Stimulated activated CD4-positive, alpha-beta T cell treated with anti-CD3 and anti-CD28 coated beads, Interleukin-1b, Interleukin-23, amount 100 ng/mL, for 48 hours (primary cell): ENCODE measurements at places on chromosomes 2 and 18.
A peak's percentile ranks its signal among the peaks of the same experiment; 100 is the strongest.

DNA sequence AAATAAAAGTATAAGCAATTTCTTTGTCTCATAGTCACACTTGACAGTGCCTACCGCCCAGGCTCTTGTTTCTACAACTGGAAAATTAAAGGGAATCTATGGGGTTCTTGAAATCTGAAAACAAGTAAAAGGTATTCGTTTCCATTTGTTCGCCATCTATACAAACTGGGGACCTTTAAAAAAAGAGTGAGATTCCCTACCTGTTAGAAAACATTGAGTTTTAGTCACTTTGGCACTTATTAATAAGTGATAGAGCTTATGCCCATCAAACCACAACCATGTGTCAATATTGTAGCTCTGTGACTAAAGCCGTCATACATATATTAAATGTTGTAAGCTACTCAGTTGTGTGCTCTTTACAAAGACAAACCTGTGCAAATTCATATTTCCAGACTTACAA is 13.2 kb downstream of the FN1 start:
- DNase-seq, result no peak

DNA sequence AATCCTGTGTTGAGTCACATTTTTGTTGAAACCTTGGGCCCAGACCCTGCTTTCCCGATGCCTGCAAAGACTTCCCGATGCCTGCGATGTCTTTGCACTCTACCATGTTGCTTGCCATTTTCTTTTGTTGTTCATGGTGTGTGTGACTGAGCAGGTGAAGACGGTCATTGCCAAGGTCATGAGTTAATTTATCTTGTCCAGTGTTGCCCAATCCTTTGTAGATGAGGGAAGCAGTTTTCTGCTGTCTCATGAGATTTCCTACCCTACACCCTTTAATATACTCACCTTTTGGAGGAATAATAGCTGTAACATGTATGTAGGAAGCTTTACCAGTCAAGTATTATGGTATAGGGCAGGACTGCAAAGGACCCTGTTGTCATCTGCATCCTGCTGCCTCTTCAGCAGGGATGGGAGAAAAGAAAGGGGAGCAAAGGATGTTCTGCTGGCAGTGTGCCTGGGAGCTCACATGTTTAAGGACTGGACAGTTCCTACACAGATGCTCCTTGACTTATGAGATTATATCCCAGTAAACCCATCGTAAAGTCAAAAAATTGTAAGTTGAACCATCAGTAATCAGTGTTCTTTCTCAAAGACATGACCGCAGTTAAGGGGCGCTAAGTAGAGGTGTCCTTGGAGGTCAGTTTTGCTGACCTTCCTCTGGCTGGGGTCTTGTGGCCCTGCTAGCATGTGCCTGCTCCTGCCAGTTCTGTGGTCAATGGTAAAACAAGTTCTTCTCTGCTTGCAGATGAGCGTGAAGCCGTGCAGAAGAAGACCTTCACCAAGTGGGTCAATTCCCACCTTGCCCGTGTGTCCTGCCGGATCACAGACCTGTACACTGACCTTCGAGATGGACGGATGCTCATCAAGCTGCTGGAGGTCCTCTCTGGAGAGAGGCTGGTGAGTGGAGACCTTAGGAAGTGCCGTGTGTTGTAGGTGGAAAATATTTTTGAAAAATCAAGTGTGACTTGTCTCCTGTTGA is 124.8 kb upstream of the EML6 start:
- DNase-seq, result no peak

DNA sequence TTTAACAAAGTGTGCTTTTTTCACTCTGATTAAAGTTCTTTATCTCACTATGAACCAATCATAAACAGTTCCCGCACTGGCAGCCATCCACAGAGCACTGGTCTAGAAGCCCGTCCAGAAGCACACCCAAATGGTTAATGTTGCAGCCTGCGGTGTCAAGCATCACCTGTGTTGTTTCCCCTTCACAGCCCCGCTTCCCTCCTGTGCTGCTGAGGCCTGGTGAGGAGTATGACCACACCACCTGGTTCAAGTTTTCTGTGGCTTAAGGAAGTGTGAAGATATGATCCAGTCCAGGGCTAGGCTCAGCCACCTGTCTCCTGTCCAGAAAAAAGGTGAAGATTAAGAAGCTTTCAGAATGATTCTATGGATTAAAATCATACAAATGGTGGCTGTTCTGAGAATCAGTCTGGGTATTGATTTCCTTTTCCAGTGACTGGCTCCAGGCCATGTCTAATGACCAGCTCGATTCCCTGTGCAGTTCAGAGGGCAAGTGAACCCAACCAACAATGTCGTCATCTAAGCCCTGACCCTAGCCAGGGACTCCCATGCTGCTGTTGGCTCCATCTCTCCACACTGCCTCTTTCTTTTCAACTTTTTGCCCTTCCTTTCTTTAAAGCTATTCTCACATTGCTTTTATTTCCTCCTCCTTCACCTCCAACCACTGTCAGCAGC is 17.7 kb downstream of the SRSF7 start:
- DNase-seq, result no peak

- DNase-seq, result no peak
Measured at GRCh38 chr2:217366266-217366895, 506.5 kb upstream of the TNP1 start.

- no peak for DNase-seq
Measured at GRCh38 chr2:199581408-199581807, 123.7 kb upstream of the SATB2 start.

DNA sequence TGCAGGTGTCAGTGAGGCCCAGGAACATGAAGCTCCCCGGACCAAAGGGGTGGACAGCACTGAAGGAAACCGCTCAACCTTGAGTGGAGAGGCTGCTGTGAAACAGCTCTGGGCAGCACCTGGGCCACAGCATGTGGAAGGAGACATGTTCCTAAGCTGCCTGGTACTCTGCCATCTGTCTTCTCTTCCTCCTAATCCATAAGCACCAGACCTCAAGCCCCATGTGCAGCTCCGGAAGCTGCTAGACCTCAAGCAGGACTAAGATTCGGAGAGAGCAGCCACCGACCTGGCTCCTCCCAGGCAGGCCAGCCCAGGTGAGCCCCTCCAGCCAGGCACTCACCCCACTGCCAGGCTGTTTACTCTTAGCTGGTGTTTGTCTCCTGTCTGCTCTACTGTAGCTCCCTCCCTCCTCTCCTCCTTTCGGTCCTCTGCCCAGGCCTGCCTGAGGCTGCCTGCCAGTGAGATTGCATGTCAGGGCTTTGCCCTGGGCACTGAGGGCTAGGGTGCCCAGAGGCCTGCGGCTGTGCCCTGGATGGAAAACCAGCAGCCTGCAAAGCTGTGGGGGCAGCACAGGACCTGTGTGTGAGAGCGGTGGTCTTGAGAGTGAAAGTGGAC is 53.7 kb downstream of the BCL11A start:
- DNase-seq, result no peak

GRCh38 chr2:28545590-28546200 is 49.8 kb downstream of the PLB1 start:
- no peak for DNase-seq

- DNase-seq, result no peak
Measured at GRCh38 chr18:58755304-58756010, 84.2 kb downstream of the MALT1 start.

- DNase-seq, result no peak
Measured at GRCh38 chr18:13613591-13614501, 112.5 kb downstream of the FAM210A start.

GRCh38 chr2:237859533-237860272 is at the start of gene RAMP1:
Gene RAMP1, plus strand, starts transcription at chr2:237859623. Its CDS starts 53 bp downstream, at chr2:237859676.
- DNase-seq, result peak; percentile 33

DNA sequence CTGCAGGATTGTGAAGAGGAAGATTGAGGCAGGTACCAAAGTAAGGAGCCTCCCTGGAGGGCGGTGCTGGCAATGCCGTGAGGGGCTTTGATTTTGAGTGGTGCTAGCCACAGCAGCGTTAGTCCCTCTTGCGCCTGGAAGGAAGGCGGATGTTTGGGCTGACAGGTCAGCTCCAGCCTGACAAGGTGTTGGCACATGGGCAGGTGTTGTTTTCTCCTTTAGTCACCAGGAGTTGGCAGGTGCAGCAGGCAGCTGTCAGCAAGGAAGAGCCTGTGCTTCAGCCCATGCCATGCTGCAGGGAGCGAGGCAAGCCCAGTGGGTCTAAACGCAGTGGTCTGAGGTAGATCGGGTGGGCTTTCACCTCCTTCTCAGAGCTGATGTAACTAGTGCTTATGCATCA is 8.5 kb downstream of the SEC11C start:
- no peak for DNase-seq

DNA sequence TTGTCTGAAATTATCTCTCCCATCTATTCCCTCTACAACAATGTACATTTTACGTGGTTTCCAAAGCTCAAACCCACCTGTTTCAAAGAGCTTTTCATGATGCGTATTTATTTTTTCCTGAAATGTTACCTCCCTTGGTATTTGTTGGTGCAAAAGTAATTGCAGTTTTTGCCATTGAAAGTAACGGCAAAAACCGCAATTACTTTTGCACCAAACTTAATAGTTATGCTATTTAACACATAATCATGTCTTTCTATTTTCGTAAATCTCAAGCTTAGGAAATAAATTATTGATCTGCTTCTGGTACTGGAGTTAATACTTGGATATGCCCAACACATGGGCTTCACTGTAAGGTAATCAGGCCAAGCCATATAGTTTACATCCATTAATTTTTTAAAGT is 85.2 kb downstream of the SUCLG1 start:
- DNase-seq, result no peak

GRCh38 chr2:203647579-203647978 is 58.9 kb upstream of the CD28 start:
- no peak for DNase-seq

GRCh38 chr2:121018136-121019061 is 266.6 kb downstream of the TFCP2L1 start:
- DNase-seq, result no peak
